ENCODE measurements at places on chromosomes 13 and 19. TPM values are rescaled to one million over a fixed set of nuclear protein-coding genes. Genes with fewer than 3 reads are reported as not detected.

GRCh38 chr13:111957913-111958450 is 109.0 kb upstream of the SOX1 start:
- peak; percentile 14 for DNase-seq

- DNase-seq: no peak
These were observed 4.8 kb upstream of the C1QTNF9 start for GRCh38 chr13:24304620-24305019.

GRCh38 chr13:113804703-113805430 is 45.8 kb downstream of the TMEM255B start:
- DNase-seq: peak; percentile 63

SKA3 gene
- polyA plus RNA-seq: 2.6 TPM

OR7D2 gene
- polyA plus RNA-seq: not detected

DNA sequence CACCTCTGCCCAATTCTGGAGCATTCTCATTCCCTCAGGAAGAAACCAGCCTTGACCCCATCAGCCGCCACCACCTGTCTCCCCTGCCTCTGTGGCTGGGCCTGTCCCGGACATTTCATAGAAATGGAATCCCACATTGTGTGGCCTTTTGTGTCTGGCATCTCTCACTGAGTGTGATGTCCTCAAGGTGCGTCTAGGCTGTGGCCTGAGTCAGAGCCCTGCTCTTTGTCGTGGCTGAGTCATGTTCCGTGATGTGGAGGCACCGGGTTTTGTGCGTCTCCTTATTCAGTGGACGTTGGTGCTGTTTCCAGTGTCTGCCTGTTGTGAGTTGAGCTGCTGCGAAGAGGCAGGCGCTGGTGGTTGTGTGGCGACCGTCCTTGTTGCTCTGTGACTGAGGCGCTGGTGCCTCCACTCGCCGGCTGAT is 3.5 kb downstream of the FZR1 start:
- DNase-seq: no peak

RNF17 gene
- 0.02 TPM for polyA plus RNA-seq

DNA sequence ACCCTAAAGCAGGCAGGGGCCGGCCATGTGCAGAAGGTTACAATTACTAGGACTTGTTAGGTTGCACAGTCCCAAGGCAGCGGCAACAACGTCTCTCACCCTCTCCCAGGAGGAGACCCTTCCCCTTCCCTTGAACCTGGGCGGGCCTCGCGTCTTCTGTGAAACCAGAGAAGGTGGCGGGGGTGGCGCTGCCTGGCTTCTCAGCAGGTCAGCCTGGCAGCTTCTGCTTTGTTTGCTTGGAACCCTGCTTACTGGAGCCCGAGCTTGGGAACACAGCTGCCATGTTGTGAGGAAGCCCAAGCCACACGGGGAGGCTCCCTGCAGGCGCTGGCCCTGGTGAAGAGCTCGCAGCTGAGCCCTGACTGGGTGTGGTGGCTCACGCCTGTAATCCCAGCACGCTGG is 15.5 kb downstream of the MKNK2 start:
- peak; percentile 77 for DNase-seq

CD22 gene
- polyA plus RNA-seq: 445 TPM

GRCh38 chr13:80450386-80450785 is 109.5 kb upstream of the SPRY2 start:
- DNase-seq: no peak

ZNF729 gene
- polyA plus RNA-seq: not detected

DNA sequence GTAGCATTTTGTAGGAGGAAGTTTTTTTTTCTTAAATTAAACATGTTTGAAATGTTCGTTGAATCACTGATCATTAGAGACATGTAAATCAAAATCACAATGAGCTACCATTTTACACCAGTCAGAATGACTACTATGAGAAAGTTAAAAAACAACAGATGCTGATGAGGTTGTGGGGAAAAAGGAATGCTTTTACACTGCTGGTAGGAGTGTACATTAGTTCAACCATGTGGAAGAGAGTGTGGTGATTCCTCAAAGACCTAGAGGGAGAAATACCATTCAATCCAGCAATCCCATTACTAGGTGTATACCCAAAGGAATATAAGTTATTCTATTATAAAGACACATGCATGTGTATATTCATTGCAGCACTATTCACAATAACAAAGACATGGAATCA is 122.0 kb upstream of the ARGLU1 start:
- no peak for DNase-seq

DNA sequence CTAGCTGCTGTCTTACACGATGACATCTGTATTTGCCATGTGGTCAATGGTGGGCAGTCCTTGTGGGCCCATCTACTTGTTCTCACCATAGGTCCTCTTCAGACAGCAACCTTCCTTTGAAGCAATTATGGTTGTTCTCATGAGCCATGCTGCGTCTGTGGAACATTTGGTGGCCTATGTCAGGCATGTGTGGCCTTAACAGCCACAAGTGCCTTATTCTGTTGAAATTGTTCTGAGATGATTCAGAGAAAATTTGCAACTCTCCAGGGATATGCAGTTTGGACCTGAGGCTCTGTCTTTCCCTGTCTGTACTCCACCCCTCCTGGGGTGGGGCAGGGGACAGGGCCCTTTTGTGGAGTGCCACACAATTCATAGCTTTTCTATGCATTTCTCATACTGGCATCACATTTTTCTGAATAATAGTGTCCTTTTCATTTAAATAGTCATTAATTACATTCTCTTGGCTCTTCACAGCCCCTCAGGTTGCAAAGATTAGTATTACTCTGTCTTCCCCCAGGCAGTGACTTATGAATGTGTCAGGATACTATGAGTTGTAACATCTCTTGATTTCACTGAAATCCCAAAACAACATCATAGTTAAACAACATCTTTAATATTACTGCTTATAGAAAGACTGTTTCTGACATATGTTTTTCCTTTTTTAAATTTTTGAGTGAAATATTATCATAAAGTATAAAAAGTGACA is 102.1 kb downstream of the ITGBL1 start:
- DNase-seq: no peak

- no peak for DNase-seq
These were observed at the start of gene DOCK9 for GRCh38 chr13:98977568-98978265. Gene DOCK9, minus strand, starts transcription at chr13:98978064. Its CDS starts 155 bp downstream, at chr13:98977909.

DNA sequence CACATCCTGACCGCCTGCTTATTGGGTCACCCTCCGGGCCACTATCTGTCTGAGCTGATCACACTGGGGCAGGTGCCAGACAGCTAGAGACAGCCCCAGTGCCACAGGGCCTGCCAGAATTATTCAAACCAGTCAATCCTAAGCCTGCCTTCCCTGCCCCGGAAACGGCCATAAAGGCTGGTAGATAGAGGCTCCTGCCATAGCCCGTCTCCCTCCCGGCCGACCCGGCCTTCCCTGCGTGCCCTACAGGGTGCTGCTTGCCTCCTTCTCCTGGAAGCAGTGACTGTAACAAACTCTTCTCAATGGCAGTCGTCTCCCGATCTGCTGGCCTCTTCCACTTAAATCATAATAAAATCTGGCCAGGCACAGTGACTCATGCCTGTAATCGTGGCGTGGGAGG is 158.6 kb upstream of the SOX1 start:
- peak; percentile 61 for DNase-seq

- DNase-seq: no peak
These were observed 224.2 kb upstream of the MAB21L1 start for GRCh38 chr13:35700671-35701070.

- no peak for DNase-seq
These were observed 42.1 kb downstream of the NAA16 start for GRCh38 chr13:41352935-41353840.

GRCh38 chr19:16897856-16898161 is 9.0 kb downstream of the F2RL3 start:
- DNase-seq: no peak

LENG9 gene
- polyA plus RNA-seq: 4.3 TPM

GRCh38 chr19:14370169-14370939 is 10.9 kb upstream of the ADGRE5 start:
- peak; percentile 89 for DNase-seq

- no peak for DNase-seq
These were observed 23.9 kb upstream of the ZBTB7A start for GRCh38 chr19:4090356-4091220.

C19orf33 gene
- 11.2 TPM for polyA plus RNA-seq
